ENCODE measurements at places on chromosomes 13 and 19. TPM values are rescaled to one million over a fixed set of nuclear protein-coding genes. Genes with fewer than 3 reads are reported as not detected.

DNA sequence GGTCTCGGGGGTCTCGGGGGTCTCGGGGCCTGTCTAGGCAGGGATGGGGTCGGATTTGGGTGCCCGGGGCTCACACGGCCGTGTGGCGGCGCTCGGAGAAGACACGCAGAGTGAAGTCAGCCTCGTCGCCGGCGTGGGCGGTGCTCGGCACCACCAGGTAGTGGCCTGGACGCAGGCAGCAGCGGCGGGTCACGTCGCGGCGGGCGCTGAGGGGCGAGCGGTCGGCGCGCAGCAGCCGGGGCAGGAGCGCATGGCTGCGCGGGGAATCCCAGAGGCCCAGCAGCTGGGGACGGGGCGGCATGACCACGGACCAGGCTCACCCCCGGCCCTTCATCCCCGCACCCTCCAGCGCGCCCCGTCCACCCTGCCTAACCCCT is 8.2 kb downstream of the CAPN12 start:
- DNase-seq = no peak

DNA sequence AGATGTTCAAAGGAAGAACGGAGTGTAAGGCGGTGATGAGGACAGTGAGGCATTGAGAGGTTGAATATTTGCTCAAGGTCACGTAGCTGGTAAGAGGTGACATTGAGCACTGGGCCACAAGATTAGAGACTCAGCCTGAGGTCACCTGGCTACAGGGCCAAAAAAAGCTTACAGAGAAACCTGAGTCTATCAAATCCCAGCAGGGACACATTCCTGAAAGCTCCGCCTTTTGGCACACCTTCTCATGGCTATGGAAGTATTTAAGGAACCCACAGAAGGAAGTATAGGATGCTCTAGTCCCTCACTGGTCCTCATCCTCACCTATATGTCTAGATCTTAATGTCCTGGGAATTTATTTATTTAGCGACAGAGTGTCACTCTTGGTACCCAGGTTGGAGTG is 17.4 kb downstream of the ZNF586 start:
- DNase-seq = no peak

- peak; percentile 49 for DNase-seq
Observed at GRCh38 chr13:26476782-26477142, 80.7 kb upstream of the WASF3 start.

GRCh38 chr13:35260316-35260715 is 216.2 kb downstream of the MAB21L1 start:
- no peak for DNase-seq

Gene ZNF101
- 6.8 TPM for total RNA-seq

Gene TNFRSF19
- 7.3 TPM for total RNA-seq

Measured in fibroblast of the aortic adventitia (primary cell).